ENCODE measurements at places on chromosomes 4 and X.
A peak's percentile ranks its signal among the peaks of the same experiment; 100 is the strongest.

DNA sequence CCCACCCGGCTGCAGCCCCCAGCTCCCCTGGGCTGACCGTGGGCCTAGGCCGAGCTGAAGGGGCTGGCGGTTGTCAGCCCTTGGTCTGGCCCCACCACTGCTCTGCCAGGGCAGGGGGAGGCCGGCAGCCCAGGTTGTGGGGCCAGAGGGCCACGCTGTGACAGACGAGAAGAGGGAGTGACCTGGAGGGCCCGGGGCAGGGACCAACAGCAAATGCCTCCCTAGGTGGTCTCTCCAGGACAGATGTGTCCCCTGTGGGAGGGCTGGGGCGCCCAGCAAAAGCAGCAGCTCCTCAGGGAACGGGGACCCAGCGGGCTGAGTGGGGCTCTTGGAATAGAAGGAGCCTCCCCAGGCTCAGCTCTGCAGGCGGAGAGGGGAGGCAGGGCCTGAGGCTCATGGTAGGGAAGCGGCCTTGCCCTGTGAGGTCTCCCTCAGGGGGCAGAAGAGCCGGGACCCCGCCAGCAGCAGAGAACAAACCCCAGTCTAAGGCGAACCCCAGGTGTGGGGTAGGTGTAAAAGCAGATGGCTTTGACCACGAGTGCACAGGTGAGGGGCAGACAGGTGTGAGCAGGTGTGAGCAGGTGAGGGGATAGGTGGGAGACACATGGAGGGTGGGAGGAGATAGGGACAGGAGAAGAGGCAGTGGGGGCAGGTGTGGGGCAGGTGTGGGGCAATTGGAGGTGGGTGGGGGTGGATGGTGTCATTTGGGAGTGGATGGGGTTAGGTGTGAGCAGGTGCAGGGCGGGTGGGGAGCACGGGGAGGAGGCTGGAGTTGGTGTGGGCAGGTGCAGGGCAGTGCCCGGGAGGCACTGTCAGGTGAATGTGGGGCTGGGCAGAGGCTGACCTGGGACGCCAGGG is 34.1 kb upstream of the SPON2 start:
- no peak for DNase-seq

DNA sequence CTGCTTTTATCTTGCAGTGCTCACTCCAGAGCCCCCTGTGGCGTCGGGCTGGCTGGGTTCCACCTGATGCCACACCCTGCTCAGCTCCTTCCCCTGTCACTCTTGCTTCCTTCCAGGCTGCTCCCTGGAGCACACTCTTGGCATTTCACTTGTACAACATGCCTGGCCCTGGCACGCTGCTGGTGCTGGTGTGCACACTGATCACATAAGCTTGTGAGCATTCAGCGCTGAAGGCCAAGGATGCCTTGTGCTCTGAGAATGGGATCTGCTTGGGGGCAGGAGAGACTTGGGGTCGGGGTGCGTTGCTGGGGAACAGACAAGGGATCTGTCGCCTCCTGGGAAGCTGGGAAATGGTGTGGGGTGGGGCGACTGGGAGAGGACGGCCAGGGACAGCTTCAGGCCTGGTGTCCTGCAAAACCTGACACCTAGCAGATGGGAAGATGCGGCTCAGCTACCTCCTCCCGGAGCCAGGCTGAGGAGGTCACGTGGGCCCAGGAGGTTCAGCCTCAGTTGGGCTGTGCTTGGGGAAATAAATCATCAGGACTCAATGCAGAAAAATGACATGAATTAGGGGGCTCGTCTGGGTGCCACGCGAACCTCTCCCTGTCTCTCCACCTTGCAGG is 108.5 kb downstream of the PHKA2 start:
- no peak for DNase-seq

DNA sequence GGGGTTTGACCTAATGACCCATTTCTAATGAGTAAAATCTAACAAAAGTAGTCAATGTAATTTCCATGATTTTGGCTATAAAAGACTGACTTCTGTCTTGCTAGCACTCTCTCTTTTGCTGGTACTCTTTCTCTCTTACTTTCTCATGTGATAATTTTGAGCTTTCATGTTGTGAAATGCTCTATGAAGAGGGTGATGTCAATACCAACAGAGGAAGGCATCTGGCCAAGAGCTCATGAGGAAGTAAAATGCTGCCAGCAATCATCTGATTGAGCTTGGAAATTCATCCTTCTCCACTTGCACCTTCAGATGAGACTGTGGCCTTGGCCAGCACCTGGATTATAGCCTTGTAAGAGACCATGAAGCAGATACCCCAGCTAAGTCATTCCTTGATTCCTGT is 347.7 kb downstream of the HS3ST1 start:
- DNase-seq, result no peak

DNA sequence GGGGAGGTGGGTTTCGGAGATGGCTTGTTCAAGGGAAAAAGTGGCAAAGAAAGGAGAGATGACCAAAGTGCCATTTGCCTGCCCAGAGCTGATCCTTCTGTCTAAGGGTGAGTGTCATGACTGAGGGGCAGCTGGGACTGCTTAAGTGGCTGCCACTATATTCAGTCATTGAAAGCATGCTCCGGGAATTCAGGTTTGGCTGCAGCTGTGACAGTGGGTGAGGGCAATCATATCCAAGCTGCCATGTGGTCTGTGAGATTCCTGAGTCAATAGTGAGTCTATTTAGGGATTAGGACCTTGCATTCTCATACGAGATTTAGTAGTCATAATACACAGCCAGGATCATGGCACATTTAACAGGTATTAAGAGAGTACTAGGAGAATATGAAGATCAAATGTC is 138.8 kb upstream of the BANK1 start:
- DNase-seq, result no peak

- no peak for DNase-seq
Measured at GRCh38 chr4:83890231-83890630, 354.3 kb downstream of the GPAT3 start.

GRCh38 chr4:68145261-68145660 is 15.6 kb upstream of the TMPRSS11F start:
- DNase-seq, result no peak

- DNase-seq, result no peak
Measured at GRCh38 chr4:4914965-4915845, 55.7 kb downstream of the MSX1 start.

DNA sequence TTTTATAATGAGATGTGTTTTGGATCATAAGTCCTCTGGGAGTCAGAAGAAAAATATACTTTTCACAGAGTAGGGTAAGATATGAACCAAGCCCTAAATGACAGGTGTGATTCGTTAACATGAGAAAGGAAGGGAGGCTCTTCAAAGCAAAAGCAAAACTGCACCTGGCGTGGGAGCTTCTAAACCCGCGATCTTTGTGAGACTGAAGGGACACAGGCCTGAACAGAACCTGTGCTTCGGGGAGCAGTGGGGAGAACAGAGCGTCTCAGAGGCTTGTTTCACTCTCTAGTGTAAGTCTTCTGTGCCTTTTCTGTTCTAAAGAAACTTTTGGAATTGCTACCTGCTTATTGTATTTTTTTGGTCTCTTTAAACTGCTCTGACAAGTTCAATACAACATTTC is 30.2 kb upstream of the CYP4V2 start:
- DNase-seq, result no peak

GRCh38 chrX:155767051-155767875 is 113.9 kb upstream of the VAMP7 start:
- DNase-seq, result peak; percentile 7

DNA sequence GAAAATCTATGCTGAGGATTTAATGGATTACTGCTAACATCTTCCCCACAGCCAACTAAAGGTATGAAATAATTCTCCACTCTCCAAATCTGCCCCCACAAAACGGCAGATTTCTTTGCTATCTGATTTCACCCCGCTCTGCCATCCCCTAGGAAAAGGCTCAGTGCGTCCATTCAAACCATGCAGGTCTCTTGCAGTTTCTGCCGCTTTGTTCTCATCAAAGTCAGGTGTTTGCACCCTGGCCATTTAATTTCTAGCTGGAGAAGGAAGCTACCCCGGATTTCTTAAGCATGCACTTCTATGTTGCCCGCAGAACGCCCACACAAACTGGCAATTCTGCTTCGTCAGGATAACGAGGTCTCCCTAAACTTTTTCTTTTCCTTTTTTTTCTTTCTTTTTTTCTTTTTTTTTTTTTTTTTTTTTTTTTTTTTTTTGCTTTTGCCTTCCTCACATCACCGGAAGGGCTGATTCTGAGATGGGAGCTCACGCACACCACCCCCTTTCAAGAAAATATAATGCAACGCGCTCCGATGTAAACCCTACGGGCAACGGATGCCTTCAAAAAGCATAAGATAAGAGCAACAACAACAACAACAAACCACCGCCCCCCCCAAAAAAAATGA is 3.3 kb downstream of the NLGN4X start:
- DNase-seq, result no peak

DNA sequence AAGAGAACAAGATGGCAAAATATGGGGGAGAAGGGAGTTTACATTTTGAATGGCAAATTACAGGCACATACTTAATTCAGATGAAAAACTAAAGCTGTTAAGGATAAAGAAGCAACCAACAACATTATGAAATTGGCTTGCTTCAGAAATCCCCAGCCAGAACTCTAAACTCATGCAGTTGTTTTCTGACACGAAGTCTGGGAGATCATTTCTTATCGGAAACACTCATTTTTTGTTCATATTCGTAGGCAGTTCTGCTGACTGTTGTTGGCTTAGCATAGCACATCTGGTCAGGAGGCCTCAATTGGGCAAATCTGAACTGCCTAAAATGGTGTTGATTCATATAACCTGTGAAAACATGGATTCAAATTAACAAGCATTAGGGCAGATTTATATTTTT is 33.0 kb upstream of the ARHGAP6 start:
- no peak for DNase-seq

GRCh38 chr4:7180938-7181337 is 11.4 kb upstream of the SORCS2 start:
- DNase-seq, result no peak

DNA sequence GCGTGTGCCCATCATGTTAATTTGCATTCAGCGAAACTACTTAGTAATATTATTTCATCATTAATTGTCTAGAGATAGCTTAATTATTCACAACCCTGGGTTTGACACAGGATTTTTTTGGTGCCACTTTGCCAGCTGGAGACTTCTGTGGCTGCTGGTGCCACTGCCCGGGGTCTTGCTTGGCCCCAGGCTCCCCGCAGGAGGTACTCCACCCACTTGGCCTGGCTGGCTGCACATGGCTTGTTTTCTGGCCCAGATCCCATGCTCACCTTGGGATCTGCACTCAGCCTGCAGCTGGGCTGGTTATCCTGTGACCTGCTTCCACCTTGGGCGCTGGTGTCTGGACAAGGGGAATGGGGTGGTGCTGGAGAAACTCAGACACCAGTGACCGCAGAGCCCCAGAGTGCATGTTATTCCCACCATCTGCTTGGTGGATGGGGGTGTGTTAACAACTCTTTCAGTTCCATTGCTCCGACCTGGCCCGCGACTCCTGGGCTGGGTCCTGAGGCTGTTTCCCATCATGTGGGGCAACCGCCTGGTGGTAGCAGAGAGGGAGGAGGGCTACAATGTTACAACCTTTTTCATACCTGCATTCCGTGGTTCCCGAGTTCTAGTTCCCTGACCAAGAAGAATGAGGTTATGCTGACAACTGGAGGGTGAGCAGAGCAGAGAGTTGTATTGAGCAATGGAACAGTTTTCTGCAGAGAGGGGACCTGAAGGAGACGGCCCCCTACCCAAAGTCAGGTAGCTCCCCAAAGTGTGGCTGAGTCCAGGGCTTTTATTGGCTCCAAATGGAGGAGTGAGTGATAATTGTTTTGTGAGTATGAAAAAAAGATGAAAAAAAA is 1950.0 kb upstream of the IGFBP7 start:
- no peak for DNase-seq

DNA sequence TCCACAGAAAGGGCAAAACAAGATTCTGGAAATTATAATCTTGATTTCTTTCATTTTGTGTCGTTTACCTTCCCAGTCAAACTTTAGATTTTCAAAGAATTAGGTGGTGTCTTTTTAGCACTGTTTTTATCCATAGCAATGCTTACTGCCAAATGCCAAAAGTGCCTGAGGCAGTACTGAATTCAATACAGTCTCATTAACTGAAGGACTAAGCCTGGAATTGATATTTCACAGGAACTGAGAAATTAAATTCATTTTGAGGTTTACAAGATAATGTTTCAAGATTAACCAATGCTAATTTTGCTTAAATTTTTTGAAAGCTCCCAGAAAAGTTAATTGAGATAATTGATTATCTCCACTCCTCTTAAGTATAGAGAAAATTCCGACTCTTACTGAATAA is 68.8 kb upstream of the ARHGAP24 start:
- DNase-seq, result no peak

GRCh38 chrX:68631336-68631735 is 16.1 kb upstream of the STARD8 start:
- no peak for DNase-seq

DNA sequence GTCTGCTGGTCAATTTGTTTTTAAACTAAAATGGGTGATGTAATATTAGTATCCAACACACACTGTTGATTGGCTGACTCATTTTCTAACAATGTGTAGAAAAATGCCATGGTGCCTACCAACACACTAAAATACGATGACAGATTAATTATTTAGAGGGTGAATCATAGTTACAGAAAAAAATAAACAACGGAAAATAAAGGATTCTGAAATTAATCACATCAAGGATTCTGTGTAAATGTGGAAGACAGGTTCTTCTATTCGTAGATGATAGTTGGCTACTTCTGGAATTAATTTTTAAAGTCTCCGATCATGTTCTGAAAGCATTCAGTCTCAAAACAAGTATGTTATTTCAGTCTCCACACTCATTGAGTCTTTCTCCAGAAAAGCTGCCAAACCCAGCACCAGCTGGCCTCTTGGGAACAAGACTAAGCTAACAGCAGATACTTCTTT is 8.2 kb upstream of the IQCM start:
- DNase-seq, result no peak

DNA sequence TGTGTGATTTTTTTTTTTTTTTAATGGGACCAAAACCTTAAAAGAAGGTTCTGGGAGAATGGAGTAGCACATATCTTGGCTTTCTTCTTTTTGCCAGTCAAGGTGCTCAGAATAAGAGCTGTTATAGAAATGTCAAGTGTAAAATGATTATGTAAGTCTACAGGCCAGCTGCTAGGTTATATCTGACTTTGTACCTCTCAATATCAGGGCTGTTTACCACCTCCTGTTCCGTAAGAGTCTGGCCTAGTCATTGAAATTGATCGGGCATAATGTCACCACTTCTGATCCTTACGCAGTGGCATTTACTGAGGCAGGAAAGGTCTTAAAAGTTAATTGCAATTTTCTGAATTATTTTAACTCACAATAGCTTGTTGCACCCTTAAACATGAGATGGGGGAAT is 41.1 kb downstream of the LIMCH1 start:
- no peak for DNase-seq

DNA sequence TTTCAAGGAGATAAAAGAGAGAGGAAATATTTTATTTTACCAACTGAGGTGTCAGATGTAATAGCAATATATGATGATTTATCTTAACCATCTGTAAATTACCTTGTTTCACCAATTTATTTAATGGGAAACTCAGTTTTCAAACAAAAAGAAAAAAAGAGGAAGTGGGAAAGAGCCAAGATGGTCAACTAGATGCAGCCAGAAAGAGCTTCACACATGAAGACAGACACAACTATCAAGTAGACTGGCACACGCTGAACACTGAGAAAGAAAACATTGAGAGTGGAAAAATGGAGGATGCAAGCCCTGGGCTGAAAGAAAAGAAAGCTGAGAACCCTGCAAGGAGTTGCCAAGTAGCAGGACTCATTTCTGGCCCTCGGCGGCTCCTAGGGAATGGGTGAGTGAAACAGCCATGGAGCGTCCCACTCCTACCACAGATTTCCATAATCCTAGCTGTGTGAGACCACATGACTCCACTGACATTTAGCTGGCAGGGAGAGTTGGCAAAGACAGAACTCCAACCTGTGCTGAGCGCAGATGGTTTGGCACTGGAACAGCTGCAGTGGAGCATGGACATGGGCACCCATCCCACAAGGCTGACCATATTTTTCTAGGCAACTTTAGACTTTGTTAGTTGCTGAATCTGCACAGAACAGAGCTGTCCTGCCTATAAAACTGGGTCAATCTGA is 409.3 kb downstream of the FAM47B start:
- DNase-seq, result no peak
